ENCODE measurements at places on chromosomes 7 and 10.

DNA sequence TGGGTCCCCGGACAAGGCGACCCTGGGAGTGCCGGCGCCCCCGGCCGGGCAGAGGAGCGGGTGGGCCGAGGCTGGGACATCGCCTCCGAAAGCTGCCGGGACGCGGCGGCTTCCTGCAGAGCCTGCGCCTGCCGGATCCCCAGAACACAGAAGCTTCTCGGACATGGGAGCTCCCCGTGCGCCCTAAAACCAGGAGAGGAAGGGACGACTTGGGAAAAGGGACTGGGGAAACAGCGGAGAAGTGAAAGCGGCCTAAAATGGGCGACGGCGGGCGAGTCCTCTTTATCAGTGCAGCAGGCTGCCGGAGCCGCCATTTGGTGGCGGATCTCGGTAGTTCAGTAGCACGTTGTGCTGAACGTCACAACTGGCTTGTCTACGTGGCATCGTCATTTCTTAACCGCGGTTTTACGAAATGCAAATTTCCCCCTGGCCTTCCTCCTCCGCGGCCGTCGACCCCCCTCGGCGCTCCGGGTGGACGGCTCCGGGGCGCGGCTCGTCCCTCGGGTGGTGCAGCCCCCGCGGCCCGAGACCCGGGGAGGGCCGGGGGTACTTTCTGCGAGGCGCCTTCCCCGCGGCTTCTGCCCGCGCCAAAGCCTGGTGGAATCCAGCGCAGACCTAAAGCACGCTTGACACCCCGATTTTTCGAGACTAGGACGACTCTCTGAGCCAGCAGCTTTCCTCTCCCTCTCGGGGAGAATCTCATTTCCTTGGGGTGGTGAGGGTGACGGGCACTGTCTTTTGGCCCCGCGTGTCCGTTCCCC, 9.9 kb upstream of the SPAG6 start:
- no peak for DNase-seq

- no peak for DNase-seq
Observed at GRCh38 chr7:95534796-95535195, 49.1 kb downstream of the ASB4 start.

- DNase-seq = no peak
Observed at GRCh38 chr10:329361-330099, 194.3 kb downstream of the ZMYND11 start.

DNA sequence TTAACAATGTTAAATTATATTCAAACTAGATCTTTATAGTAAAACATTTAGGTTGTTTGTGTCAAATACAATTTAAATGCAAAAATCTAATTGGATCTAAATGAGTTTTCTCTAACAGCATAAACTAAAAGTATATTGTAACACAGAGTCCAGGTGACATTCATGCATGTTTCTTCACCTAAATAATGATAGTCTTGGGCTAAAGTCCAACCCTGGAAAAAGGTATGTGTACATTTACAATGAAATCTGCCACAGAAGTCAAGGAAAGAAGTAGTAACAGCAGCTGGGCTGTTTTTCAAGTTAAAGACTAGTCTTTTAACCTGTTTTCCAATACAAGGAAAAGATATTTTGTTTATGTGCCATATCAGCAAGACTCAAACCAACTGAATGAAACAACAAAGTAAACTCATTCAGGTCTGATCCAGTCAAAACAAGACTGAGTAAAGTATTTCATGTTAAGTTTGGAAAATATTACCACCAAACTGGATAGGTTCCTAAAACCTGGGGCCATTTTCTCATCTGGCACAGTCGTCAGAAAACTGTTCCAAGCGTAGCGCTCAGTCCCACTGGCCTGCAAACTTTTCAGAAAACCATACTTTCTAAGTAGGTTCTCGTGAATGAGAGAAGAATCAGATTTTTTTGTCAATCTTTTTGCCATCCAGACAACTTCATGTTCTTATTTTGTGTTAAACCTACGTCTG, 349.2 kb downstream of the HGF start:
- DNase-seq = no peak

GRCh38 chr10:3774814-3775695, 10.0 kb downstream of the KLF6 start:
- no peak for DNase-seq

- no peak for DNase-seq
Observed at GRCh38 chr7:144818511-144818910, 17.3 kb downstream of the TPK1 start.

- no peak for DNase-seq
Observed at GRCh38 chr10:4013651-4014121, 228.7 kb upstream of the KLF6 start.

- no peak for DNase-seq
Observed at GRCh38 chr7:57646901-57647246, 196.9 kb downstream of the ZNF716 start.

All from stimulated activated CD8-positive, alpha-beta memory T cell treated with anti-CD3 and anti-CD28 coated beads, Interleukin-15, amount 100 ng/mL, for 1 hour (primary cell).